ENCODE measurements at places on chromosomes 2 and 18. TPM values are rescaled to one million over a fixed set of nuclear protein-coding genes. Genes with fewer than 3 reads are reported as not detected.

The VAMP5 gene
- polyA plus RNA-seq = 52.1 TPM

The C18orf63 gene
- not detected for polyA plus RNA-seq

The POTEJ gene
- 0.13 TPM for polyA plus RNA-seq

The EVA1A gene
- polyA plus RNA-seq = 36.2 TPM

The MFSD2B gene
- 5.1 TPM for polyA plus RNA-seq

The ELOA2 gene
- polyA plus RNA-seq = not detected

The ITGB6 gene
- 7.0 TPM for polyA plus RNA-seq

The TLX2 gene
- polyA plus RNA-seq = not detected

DNA sequence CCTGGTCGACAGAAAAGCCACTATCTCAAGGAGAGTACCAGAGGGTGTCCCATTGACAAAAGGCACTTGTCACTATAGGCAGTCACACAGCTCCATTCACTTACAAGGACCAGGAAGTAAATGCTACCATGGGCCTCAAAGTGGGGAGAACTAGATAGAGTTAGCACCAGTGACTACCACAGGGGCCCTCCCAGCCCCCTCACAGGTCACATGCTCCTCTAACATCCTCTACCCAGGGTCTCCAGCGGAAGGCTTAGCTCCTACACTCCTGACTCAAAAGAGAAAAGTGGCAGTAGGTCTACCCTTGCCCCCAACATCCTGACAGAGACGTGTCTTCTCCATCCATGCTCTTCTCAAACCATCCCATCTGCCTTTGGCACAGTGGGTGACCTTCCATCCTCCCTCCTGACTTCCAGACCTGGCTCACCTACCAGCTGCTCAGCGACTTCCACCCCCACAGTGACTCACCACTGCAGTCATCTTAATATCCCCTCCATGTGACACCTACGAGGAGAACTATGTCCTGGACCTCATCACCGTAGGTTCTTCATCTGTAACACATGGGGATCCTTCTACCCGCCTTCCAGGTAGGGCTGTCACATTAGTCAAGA lies 5.6 kb upstream of the DNMT3A start:
- DNase-seq = no peak

GRCh38 chr2:105789745-105790460 lies 45.2 kb downstream of the NCK2 start:
- DNase-seq = no peak

GRCh38 chr2:43905871-43906270 lies 67.1 kb downstream of the ABCG8 start:
- DNase-seq = no peak

GRCh38 chr2:230220347-230220969 lies 674 bp upstream of the SP110 start:
- DNase-seq = no peak

DNA sequence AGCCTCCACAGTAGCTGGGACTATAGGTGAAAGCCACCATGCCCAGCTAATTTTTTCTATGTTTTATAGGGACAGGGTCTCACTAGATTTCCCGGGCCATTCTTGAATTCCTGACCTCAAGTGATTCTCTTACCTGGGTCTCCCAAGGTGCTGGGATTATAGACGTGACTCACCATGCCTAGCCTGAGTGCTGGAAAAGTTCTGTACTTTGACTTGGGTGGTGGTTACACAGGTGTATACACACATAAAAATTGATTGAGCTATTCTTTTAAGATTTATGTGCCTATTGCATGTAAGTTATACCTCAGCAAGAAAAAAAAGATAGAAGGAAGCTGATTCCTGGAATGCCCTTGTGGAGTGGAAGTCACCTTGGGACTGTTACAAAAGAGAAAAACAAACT lies 34.8 kb upstream of the KCNF1 start:
- no peak for DNase-seq

DNA sequence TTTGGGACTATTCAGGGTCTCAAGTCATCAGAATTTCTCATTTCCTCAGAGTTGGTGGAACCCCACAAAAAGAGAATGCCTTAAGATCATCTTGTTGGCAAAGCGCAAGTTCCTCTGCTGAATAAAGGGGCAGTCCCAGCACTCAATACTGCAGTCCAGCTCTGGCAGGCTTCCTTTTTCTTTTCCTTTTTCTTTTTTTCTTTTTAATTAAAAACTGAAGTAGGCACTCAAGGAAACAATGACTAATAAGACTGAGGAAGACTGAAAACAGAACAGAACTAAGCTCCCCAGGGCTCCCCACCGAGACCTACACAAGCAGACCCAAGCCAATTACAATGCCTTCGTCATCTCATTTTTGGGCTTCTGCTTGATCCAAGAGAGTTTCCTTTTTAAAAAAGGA lies 82.0 kb downstream of the STK39 start:
- DNase-seq = no peak

- DNase-seq = no peak
Measured at GRCh38 chr2:98637401-98638147, 29.2 kb downstream of the UNC50 start.

- DNase-seq = no peak
Measured at GRCh38 chr2:225494100-225494459, 94.6 kb downstream of the NYAP2 start.

DNA sequence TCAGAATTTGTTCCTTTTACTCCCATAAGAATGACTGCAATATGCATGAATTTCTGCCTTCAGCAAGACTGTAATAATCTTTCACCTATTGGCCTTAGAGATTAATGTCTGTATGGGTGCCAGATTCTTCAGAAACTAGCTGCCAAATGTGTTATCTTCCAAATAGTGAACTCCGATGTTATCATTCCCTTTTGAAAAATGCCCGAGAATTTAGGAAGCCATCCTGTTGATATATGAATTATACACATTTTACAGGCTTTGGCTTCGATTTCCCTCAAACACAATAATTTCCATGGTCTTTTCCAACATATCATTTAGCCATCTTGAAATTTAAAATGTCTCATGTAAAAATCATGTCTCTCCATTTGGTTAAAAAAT lies 101.5 kb downstream of the ZNF521 start:
- DNase-seq = no peak

GRCh38 chr18:13661051-13661778 lies 65.1 kb downstream of the FAM210A start:
- no peak for DNase-seq

GRCh38 chr2:5365871-5366461 lies 326.2 kb upstream of the SOX11 start:
- DNase-seq = peak; percentile 89

DNA sequence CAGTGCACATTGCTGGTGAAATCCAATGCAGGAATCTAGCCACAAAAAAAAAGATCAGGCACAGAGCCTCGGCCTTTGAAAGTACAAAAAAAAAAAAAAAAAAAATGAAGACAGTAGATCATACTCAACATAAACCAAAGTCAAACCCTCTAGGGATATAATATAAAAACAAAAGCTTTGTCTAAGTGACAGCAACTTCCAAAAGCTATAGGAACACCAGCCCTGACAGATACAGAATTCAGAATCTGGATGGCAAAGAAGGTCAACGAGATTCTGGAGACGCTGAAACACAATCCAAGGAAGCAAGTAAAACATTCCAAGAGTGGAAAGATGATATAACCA lies 54.0 kb upstream of the SCN1A start:
- DNase-seq = no peak

- no peak for DNase-seq
Measured at GRCh38 chr2:143903172-143903856, 616.6 kb downstream of the ZEB2 start.

DNA sequence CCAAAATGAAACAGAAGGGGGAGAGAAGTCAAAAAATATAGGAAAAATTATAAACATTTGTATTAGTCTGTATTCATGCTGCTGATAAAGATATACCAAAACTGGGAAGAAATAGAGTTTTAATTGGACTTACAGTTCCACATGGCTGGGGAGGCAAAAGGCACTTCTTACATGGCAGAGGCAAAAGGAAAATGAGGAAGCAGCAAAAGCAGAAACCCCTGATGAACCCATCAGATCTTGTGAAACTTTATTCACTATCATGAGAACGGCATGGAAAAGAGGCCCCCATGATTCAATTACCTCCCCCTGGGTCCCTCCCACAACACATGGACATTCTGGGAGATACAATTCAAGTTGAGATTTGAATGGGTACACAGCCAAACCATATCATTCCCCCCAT lies 79.1 kb downstream of the ZRANB3 start:
- DNase-seq = no peak

GRCh38 chr2:171402906-171403580 lies 30.7 kb downstream of the METTL8 start:
- no peak for DNase-seq

Measured in left lung (tissue), 14 donors.